ENCODE measurements at places on chromosomes 16 and 17.

GRCh38 chr16:74186561-74186971 is 110.0 kb upstream of the PSMD7 start:
- no peak for DNase-seq

DNA sequence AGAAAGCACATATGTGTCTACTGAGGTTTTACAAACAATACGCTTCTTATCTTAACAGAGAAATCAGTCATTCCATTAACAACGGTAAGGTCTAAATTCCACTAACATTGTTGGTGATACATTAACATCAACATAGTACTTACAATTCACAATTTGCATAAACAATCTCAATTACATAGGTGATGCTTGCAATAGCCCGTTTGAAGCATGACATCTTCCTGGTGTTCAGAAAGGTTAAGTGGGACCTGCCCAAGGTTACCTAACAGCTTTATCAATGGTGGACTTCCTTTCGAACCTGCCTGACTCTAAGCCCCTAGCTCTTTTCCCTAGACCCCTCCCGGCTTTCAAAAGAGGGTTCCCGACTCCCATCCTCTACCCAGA is 699 bp downstream of the FAM222B start:
- DNase-seq = no peak

- no peak for DNase-seq
These were observed 115.1 kb downstream of the PRKCB start for GRCh38 chr16:23950898-23951297.

GRCh38 chr17:7363311-7363710 is 8.4 kb downstream of the TMEM95 start:
- no peak for DNase-seq

GRCh38 chr16:52077607-52078006 is 469.3 kb downstream of the TOX3 start:
- DNase-seq = no peak

DNA sequence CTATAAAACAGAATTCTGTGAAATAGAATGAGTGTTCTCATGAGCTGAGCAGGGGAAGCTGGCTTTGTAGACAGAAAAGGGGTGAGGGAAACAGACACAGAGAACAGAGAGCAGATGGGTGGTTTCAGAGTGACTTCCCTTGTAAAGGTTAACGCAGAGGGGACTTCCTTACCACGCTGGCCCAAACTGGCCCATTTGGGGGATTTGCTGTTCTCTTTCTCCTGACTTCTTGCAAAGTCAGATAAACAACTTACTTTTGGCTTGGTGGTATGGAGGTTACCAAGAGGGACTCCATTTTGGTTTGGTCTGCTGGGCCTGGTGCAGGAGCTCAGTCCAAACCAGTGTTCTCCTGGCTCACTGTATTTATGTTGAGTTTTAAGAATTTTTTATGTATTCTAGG is 48.4 kb downstream of the SEC14L1 start:
- no peak for DNase-seq

GRCh38 chr17:81648013-81648706 is 8.2 kb downstream of the PDE6G start:
- no peak for DNase-seq

- no peak for DNase-seq
These were observed 21.8 kb downstream of the CLEC16A start for GRCh38 chr16:10966129-10966528.

DNA sequence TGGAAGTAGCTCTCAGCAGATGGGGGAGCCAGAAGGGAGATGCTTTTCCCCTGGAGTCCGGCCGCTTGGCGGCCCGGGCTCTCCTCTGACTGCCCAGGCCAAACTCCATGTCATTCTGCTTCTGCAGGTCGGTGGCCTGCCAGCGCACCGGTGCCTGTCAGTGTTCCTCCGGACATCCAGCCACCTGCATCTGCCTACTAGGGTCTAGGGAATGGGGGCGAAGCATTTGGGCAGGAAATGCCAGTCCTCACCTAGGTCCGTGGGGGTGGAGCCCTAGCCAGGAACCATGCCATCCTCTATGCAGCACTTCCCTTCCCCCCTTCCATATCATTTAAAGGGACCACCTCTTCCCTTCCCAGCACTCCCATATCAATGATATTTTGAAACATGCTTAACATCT is 34.2 kb downstream of the GJC1 start:
- DNase-seq = no peak

All from DND-41 (cell line).